ENCODE measurements at places on chromosomes 1 and 21.

DNA sequence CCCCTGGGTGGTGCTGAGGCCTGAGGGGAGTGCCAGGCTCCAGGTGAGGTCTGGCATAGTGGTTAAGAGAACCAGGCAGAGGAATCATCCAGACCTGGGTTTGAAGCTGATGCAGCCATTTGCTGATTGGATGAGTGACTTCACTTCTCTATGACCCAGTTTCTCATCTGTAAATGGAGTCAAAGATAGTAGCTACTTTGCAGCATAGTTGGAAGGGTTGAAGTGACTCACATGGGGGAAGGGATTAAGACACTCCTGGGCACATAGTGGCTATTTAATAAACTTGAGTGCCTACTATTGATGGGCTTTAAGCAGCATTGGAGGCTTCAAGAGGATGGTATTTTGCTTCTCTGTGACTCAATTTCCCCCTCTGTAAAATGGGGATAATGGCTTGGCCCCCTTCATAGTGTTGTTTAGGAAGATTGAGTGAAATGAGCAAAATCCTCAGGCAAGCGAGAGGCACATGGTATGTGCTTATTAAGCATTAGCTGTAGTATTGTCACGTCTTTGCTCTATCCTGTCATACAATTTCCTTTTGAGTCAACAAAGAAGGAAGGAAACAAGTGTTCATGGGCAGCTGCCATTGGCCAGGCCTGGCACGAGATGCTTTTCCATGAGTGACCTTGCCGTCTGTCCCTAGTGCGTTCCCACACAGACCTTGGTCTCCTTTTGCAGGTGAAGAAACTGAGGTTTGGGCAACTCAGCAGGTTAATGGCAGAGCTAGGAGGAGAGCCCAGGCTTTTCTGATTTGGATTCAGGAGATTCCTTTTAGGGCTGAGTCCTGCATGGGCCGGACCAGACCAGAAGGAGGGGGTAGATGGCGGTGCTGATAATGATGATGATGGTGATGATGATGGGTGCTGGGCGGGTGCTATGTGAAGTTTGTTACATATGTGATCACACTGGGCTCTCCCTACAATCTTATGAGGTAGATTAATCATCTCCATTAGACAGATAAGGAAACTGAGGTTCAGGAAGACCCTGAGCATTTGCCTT, 131.1 kb upstream of the WNT4 start:
- DNase-seq: no peak

GRCh38 chr21:33942426-33942825, 26.8 kb upstream of the ATP5PO start:
- no peak for DNase-seq

GRCh38 chr1:174911606-174912005, 88.1 kb upstream of the CACYBP start:
- no peak for DNase-seq

GRCh38 chr1:202018468-202019234, 8.3 kb downstream of the ELF3 start:
- no peak for DNase-seq

- no peak for DNase-seq
Measured at GRCh38 chr1:92551916-92552315, 65.2 kb upstream of the GFI1 start.

- no peak for DNase-seq
Measured at GRCh38 chr1:24324903-24325302, 5.7 kb downstream of the GRHL3 start.

Measured in CD4-positive, alpha-beta T cell treated with Interleukin-10 for 1 hour (primary cell).